ENCODE measurements at places on chromosomes 16 and 17.

- no peak for DNase-seq
Measured at GRCh38 chr17:44752953-44753861, 5.6 kb upstream of the ADAM11 start.

- no peak for DNase-seq
Measured at GRCh38 chr17:65229621-65229995, 92.4 kb downstream of the RGS9 start.

DNA sequence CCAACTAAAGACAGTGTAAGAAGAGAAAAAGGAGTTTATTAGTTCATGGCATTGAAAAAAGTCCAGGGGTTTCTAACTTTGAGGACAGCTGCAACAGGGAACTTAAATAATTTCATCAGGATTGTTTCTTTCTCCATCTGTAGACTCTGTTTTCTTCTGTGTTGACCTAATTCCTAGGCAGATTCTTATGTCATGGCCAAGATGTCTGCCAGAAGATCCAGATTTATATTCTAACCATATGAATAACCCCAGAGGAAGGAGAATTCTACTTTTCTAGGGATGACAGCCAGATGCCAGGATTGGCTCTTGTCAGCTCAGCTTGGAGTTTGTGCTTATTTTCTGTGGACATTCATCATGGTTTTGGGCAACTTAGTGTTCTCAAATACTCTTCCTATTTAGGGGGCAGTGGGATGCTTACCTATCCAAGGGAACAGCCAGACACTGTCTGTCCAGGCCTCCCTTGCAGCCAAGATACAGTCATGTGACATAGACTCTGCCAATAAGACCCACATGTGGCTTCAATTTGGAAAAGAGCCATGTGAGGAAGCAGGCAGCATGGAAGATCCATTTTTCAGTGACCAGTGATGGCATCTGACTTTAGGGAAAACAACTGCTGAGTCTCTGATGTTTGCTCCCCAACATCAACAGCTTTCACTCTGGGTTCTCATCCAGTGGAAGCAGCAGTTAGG lies 18.2 kb downstream of the PCTP start:
- no peak for DNase-seq

DNA sequence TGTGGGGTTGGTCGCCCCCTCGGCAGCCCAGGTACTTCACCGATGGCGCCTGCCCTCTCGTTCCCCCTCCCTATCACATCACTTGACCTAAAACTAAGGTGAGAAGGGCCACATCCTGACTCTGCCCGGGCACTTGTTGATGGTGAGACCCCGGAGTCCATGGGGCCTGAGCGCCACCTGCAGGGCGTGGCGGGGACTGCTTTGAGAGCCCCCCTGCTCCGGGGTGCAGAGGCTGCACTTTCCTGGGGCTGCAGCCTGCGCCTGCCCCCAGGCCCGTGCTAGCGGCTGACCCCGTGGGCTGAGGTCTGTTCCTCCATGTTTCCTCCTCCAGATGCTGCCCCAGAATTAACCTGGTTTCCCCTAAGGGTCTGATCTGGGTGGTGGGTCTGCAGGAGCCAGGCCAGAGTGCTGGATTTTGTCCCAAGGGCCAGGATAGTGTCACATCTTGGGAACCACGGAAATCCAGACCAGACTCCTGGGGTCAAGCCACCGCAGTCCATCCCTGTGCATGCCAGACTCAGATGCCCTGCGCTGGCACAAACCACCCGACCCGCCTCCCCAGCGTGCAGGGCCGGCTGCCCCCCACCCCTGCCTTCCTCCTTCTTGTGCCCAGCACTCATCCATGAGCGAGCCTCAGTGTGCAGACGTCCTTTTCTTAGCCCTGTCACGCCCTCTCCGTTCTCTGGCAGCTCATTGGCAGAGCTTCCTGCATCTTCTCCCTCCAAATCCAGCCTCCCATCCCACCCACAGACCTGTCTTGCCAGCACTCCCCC lies 2.7 kb downstream of the NDUFAF8 start:
- DNase-seq, result no peak

- DNase-seq, result no peak
Measured at GRCh38 chr16:47925811-47926460, 229.9 kb downstream of the ABCC12 start.

- DNase-seq, result no peak
Measured at GRCh38 chr17:65173284-65173793, 36.2 kb downstream of the RGS9 start.

- no peak for DNase-seq
Measured at GRCh38 chr17:40356990-40357881, 7.3 kb downstream of the GJD3 start.

GRCh38 chr17:57485566-57485865 lies 229.2 kb downstream of the MSI2 start:
- no peak for DNase-seq
